ENCODE measurements at places on chromosomes 5 and 9.
A peak's percentile ranks its signal among the peaks of the same experiment; 100 is the strongest.

DNA sequence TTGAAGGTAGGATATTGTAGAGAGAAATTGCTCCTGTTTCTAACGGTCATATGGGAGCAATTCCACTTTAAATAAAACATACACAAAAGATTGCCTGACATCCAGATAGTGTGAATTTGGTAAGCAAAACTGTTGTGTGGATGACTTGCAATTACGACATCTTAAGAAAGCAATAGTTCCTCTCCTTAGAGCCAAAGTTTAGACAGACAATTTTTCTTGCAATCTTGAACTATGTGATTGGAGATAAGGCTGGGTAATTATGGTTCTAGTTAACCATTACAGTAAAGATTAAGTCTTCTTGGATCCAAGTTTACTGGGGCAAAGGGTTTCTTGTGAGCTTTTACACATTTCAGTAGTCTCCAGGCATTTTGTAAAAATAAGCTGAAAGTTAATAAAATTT lies 1080.6 kb upstream of the CDH6 start:
- DNase-seq, result no peak

GRCh38 chr9:5435912-5436311 lies 1.8 kb downstream of the PLGRKT start:
- DNase-seq, result no peak

DNA sequence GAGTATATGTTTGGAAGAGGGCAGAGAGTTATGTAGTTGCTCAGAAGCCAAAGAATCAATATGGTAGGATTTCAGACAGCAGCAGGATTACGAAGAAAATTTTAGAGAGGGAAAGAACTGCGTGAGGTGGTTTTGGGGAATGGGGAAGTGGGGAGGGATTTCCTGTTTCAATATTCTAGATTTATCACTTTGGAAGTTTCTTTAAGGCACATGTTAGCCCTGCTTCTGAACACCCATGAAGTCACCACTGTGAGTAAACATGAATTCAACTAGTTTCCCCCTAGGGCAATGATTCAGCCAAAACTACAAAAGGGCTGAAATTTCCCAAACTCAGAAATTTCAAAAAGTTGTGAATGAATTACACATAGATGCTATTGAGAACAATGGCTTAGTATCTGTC lies 132.2 kb downstream of the EBF1 start:
- no peak for DNase-seq

- DNase-seq, result no peak
Measured at GRCh38 chr9:132498531-132499210, 83.7 kb upstream of the BARHL1 start.

DNA sequence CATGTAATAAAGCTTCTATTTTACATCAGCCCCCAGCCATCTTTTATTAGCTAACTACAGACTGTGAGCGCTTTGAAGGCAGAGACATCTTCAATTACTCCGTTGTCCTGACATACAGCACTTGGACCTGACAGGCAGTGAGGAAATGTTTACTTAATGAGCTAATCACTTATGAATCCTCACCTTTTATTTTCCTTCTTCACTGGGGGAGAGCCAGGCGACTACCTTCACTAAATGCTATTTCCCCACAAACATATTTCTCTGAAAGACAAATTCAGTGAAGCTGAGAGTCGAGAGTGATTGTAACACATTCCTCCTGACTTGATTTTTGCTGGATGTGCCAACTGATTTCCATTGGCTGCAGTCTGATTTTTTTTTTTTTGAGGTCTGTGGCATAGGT lies 192.1 kb upstream of the CLINT1 start:
- no peak for DNase-seq

DNA sequence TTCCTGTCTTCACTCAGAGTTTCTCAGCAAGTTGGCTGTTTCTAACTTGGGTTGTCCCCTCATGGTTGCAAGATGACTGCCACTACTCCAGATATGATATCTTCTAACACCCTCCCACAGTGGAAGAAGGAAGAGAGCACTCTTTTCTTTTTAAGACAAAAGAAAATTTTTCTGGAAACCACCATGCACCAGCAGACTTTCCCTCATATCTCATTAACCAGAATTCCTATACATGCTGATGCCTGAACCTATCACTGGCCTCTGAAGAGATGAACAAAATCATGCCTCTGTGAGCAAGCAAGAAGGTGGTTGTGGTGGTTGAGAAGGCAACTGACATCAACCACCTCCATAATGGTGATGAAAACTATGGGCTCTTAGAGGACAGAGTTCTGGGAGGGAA lies 56.8 kb downstream of the FEM1C start:
- DNase-seq, result no peak

- DNase-seq, result no peak
Measured at GRCh38 chr5:129398026-129398678, 61.9 kb upstream of the ADAMTS19 start.

DNA sequence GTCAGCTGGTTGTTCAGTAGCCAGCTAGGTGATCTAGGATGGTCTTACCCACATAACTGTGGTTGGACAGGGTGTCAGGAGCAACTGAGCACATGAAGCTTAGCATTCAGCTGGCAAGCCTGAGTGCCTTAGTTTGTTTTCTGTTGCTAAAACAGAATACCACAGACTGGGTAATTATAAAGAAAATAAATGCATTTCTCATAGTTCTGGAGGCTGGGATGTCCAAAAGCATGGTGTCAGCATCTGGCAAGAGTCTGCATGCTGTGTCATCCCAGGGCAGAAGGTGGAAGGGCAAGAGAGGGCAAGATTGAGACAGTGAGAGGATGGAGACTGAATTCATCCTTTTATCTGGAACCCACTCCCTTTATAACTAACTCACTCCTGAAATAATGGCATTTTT lies 921.5 kb downstream of the TLE4 start:
- DNase-seq, result no peak

GRCh38 chr9:38437193-38437823 lies 13.1 kb upstream of the IGFBPL1 start:
- no peak for DNase-seq

- peak; percentile 47 for DNase-seq
Measured at GRCh38 chr9:19464764-19465585, 56.2 kb downstream of the ACER2 start.

DNA sequence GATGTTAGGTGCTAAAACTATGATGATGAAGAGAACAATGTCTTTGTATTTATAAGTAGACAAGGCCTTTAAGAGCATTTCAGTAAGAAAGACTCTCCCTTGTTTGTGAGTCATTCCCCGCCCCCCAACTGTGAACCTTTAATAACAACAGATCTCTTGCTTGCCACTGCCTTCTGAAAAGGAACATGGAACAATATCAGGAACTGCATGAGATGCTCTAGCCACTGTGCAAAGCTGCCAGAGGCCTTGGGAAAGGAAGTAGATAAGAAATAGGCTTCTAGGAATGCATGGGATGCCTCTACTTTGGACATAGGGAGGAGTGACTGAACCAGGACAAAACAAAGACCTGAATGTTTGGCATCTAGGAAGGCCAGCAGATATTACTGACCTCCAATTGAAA lies 296.1 kb upstream of the MPDZ start:
- no peak for DNase-seq

DNA sequence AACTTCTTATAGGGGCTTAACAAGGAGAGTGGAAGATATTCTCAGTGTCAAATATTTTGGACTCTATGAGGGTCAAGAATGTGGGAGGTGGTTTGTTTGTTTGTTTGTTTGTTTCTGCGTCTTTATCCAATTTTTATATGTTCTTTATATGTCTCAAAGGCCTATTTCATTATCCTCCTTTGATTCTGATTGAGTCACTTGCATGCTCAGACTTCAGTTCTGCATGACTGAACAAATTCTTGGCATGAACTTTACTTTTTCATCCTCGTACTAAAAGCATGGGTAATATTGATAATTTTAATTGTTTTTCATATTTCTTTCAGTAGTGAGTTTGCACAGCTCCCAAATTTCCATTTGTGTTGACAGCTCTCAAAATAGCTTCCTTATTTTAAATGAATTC lies 19.2 kb upstream of the ERBIN start:
- DNase-seq, result no peak

GRCh38 chr5:137491121-137491520 lies 8.0 kb downstream of the SPOCK1 start:
- DNase-seq, result no peak

DNA sequence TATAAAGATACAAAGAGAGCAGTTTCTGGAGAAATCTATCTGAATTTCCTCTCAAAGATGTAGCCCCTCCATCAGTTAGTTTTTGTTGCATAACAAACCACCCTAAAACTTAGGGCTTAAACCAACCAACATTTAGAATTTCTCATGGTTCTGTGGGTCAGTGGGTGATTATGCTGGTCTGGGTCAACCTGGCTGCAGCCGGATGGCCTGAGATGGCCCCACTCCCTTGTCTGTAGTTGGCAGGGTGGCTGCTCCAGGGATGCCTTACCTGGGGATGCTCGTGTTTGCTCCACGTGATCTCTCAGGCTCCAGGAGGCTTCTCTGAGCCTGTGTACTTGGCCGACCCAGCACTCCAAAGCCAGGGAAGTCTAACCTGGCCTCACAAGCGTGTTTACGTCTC lies 139.3 kb downstream of the MVB12B start:
- no peak for DNase-seq

GRCh38 chr9:18362901-18363685 lies 110.9 kb upstream of the ADAMTSL1 start:
- DNase-seq, result no peak

DNA sequence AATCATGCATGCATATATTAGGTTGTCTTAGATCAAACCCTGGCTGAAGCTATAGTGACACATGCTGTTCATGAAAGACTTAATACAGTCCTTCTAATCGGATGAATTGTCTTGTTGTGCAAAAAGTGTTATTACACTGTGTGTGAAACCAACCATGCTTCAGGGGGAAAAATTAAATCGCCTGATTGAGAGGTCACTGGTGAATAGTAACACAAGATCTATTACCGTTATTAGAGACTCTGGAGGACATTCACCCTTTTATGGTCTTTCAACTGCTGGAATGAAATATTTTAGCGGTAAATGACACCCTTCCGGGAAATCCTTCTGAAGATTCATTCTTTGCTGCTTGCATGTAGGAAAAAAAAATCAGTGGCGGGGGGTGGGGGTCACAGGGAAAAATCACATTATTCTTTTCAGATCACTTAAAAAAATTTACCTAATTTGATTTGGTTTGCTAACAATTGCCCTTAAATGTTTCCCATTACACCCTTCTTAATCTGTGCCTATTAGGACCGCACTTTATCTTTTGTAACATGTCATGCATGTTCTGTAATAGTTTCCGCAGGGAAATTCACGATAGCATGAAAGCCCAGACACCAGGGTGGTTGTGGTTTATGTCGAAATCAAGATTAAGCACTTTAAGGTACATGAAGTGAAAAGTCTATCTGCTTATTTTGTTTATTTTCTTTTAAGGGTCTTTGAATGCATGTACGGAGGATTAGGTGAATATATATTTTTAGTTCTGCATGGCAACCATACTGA lies 120.6 kb downstream of the FOCAD start:
- DNase-seq, result no peak

GRCh38 chr9:89991204-89991790 lies 386.5 kb downstream of the GADD45G start:
- DNase-seq, result no peak

DNA sequence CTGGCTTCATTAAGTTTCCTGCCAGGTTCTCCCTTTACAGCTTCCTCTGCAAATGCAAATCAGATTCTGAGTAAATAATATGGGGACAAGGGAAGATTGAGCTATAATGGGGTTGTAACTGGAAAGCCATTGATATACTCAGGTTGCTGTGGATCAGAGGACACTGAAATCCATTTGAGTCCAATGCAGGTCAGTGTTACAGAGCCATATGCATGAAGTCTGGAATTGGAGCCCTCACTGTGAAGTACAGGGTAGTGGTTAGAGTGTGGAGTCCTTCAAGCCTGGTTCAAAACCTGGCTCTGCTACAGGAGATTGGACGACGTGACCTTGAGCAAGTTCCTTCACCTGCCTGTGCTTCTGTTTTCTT lies 48.7 kb downstream of the TIMD4 start:
- no peak for DNase-seq

DNA sequence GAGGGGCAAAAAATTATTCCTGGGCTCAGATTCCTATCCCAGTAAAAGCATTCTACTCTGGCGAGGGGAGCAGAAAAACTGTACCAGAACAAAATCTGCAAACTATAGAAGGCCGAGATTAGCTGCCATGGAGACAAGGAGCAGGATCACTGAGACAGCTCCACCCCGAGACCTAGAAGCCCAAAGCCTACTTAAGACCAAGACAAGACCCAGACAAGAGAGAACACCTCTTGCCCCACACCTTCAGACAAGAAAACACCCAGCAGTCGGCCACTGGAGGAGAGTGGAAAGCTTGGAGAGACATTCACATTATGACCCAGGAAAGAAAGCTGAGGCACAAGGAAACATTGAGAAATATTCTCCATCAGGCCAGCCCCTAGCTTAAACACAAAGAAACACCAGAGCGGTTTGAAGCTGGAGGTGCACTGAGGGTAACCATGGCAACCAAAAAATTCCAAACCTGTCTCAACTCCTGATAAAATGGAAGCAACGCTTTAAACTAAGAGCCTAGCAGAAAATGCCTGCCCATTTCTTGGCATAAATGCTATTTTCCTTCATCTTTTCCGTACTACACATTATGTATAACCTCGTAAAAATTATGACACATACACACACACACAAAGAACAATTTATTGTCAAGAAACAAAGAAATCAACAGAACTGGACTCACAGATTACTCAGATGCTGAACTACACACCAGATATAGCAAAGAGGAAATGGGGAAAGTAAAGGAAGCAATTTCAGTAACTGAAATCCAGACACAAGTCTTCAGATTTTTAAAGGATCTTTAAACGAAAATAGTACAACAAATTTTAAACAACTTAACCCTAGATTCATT lies 53.8 kb upstream of the FTMT start:
- DNase-seq, result no peak

GRCh38 chr5:144024545-144024944 lies 145.9 kb downstream of the YIPF5 start:
- DNase-seq, result no peak

- no peak for DNase-seq
Measured at GRCh38 chr5:65248896-65249295, 232.8 kb downstream of the ADAMTS6 start.

GRCh38 chr5:11642438-11642837 lies 261.8 kb downstream of the CTNND2 start:
- no peak for DNase-seq

GRCh38 chr5:177438468-177438867 lies 8.1 kb upstream of the PRR7 start:
- no peak for DNase-seq

- no peak for DNase-seq
Measured at GRCh38 chr5:36363744-36364143, 62.0 kb upstream of the RANBP3L start.

GRCh38 chr5:124512952-124513632 lies 233.3 kb downstream of the ZNF608 start:
- DNase-seq, result no peak

GRCh38 chr5:127906562-127907204 lies 176.9 kb upstream of the SLC12A2 start:
- DNase-seq, result no peak

- no peak for DNase-seq
Measured at GRCh38 chr5:135505973-135506372, 29.8 kb downstream of the NEUROG1 start.

GRCh38 chr9:111866976-111867375 lies 29.6 kb upstream of the UGCG start:
- no peak for DNase-seq

DNA sequence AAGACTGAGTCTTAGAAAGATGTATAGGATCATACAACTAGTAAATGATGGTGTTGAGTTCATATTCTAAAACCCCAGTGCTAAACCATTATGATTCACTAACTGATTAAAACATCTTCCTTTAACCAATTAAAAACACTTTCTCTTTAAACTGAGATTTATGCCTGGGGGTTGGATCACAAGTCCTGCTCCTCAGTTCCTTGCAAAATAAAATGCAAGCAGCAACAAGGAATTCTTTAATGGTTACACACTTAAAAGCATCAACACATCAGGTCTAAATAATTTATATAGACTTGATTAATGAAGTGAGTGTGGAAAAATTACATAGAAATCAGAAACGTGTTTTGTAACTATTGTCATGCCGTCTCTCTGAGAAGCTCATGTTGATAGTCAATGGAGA lies 189.2 kb downstream of the TARS1 start:
- DNase-seq, result no peak

All from T-helper 1 cell (primary cell).